ENCODE measurements at places on chromosomes 2 and 18. TPM values are rescaled to one million over a fixed set of nuclear protein-coding genes. Genes with fewer than 3 reads are reported as not detected.

REG3A gene
- total RNA-seq, result not detected

FAHD2A gene
- 27.9 TPM for total RNA-seq

ALMS1 gene
- 87.4 TPM for total RNA-seq

INPP1 gene
- total RNA-seq, result 17.2 TPM

NTSR2 gene
- total RNA-seq, result 0.44 TPM

VAMP8 gene
- total RNA-seq, result 8.5 TPM

LOXHD1 gene
- 0.77 TPM for total RNA-seq

VPS54 gene
- total RNA-seq, result 47.1 TPM

TSGA10 gene
- total RNA-seq, result 20.8 TPM

Measured in camera-type eye (tissue), 1 donor.